ENCODE measurements at places on chromosomes 6 and 20.

DNA sequence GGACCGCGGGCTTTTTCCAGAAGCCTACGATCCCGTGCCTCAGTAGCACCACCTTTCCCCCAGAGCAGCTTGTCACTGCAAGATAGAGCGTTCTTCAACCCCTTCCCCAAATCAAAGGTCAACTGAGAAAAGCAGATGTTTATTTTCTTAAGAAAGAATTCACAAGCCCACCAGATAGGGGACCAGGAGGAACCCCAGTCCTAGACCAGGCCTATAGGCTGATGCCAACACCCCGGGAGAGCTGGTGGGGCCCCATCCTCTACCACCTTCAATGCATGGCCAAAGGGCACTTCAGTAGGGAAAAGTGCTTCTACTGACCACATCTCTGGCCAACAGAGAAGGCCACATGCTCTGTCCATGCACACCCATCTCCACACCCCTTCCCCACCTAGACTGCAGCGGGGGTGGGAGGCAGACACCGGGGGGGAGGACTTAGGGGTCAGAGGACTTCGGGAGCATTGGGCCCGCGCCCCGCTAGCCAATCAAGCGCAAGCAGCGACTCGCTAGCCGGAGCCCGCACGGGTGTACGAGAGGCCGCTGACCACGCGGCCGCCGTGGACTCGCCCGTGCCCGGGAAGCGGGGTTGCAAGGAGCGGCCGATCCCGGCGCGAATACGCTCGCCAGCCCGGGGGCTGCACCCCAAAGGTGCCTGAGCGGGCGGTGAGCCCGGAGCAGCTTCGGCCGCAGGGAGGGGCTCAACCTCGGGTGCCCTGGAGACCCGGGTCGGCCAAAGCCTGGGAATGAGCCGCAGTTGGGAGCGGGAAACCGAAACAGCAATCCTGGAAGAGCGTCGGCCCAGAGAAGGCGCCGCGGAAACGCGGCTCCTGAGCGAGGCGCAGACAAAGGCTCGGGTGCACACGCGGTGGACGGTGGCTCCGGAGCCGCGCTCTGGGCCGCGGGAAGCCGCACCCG is 2.8 kb downstream of the PDE10A start:
- DNase-seq: no peak

- DNase-seq: no peak
Observed at GRCh38 chr6:162670345-162670744, 57.2 kb downstream of the PRKN start.

- no peak for DNase-seq
Observed at GRCh38 chr6:23003671-23004467, 434.5 kb downstream of the HDGFL1 start.

- DNase-seq: no peak
Observed at GRCh38 chr6:25232479-25232878, 46.7 kb upstream of the CARMIL1 start.

DNA sequence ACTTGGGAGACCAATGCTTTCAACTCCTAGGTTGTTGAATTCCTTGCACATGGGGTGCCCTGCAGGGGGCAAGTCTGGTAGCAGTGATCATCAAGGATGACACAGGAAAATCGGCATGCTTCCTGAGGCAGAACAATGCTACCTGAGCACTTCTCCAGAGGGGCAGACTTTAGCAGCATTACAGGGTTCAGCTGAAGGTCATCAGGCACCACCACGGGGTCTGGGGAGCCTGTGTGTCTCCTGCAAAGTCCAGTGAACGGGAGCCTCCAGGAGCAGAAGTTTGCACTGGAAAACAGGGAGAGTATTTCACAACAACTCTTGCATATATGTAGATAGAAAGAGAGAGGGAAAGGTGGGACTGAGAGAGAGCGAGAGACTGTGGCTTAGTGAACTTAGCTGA is 10.2 kb downstream of the VSX1 start:
- DNase-seq: no peak

DNA sequence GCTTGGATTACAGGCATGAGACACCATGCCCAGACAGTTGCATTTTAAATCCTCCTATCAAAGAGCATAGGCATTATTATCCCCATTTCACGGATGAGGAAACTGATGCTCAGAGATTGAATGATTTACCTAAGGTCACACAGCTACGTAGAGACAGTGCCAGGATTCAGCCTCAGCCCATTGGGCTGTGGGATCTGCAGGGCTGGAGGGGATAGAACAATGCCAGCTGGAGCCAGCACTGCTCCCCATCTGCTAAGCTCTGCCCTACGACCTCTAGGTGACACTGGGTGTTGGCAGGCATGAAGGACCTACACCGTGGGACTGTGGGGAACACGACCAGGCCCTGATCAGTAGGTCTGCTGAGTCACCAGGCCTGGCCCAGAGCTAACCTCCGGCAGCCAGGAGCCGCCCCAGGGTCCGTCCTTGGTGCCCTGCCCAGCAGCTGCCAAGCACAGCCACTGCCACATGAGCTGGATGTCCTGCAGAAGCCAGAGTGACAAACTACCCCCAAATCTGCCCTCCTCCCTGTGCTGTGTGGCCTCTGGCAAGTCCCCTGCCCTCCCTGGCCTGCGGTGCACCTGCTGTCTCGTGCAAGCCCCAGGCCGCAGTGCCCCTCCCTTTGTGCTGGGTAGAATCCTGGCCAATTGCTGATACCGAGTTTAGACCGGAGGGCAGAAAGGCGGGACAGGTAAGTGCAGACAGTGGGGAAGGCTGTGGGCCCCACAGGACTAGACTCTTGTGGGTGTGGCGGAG is 47.6 kb upstream of the PTGIS start:
- no peak for DNase-seq

Data from activated naive CD4-positive, alpha-beta T cell (primary cell).